ENCODE measurements at places on chromosomes 4 and X.

DNA sequence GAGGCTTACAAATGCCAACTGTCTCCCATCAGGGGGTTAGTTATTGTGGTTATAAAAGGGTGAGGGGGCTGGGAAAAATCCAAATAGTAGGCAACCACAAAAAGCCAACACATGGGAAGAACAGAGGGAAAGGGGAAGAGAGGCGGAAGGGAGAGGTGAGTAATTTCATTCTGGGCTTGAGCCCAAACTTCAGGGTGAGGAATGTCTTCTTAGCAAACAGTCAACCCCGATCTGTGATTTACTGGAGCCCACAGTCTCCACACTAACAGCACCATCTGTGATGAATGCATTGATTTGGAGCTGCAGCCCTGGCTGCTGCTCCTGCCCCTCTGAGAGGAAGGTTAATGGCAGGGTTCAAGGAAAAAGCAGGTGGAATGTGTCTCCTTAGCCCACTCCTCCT, 162.2 kb upstream of the GPR101 start:
- no peak for DNase-seq

GRCh38 chrX:1794586-1794985, 179.7 kb downstream of the ASMT start:
- DNase-seq: no peak

GRCh38 chr4:53208753-53209152, 157.1 kb downstream of the SCFD2 start:
- DNase-seq: no peak

DNA sequence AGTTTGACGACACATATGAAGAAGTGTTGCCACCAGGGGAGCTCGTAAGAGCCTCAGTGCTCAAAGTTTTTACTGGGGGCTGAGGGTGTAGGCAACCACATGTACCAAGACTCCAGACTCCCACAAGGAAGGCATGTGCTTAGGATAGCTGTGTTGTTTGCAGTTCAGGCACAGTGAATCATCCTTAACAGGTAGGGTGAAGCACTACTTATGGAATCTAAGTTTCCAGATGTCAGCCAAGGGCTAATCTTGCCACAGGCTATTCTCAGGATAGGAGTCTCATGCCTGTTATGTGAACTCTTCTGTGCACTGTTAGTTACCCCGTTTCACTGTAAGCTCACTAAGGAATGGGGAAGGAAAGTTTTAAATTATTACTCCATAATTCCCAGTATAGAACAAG, 202.6 kb downstream of the TMA16 start:
- DNase-seq: no peak

DNA sequence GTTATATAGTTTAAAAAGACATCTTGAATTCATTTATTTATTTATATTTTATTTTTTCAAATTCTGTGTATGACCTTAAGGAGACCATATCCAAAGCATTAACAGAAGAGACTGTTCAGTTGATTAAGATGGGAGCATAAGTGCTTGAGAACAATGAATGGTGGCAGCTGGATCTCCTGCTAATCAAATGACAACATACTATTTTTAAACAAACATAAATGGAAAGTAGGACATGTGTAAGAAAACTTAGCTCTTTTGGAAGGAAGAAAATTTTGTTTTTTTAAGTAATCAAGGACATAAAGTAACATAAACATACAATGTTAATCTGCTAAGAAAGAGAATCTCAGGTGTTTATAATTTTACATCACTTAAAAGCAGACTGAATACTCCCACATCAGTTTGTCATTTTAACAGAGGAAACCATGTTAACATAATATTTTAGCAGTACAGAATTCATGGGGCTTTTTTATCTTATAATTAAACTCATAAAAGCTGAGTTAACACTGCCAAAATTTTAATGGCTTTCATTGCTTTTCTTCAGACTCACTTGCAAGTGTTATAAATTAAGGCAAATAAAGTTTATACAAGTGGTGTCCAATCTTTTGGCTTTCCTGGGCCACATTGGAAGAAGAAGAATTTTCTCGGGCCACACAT, 95.1 kb downstream of the MAD2L1 start:
- DNase-seq: no peak

- DNase-seq: no peak
Observed at GRCh38 chr4:82773057-82773456, 25.5 kb downstream of the SCD5 start.

GRCh38 chr4:87150498-87151261, 69.7 kb downstream of the KLHL8 start:
- peak; percentile 90 for DNase-seq

All from Kasumi-1 (cell line).